ENCODE measurements at places on chromosomes 4 and X. TPM values are rescaled to one million over a fixed set of nuclear protein-coding genes. Genes with fewer than 3 reads are reported as not detected.

DNA sequence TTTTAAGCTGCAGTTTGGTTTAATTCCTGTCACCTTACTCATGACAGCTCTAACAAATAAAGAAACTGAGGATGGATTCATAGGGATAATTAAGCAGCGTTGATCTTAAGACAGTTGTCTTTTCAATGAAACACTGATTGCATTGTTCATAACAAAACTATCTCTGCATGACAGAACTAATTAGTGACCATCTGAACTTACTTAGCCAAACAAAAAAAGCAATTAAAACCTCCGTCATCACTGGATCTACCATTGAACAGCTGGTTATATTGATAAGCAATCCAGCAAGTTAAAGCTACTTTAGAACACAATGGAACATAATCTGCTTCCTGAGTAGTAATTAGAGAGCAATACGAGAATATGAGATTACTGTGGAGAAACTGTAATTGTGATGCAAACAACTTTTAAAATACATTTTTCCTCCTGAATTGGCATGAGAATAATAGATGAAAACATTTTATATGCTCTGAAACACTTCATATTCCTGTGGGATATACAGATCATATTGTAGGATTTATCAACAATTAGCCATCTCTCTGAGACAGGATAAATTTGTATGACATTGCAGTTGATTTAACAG is 2576.8 kb downstream of the PCDH7 start:
- no peak for DNase-seq

- no peak for DNase-seq
Observed at GRCh38 chr4:145815027-145815612, 123.5 kb downstream of the ZNF827 start.

GRCh38 chrX:102063445-102064074 is 61.9 kb upstream of the TCEAL2 start:
- no peak for DNase-seq

Gene ACE2
- total RNA-seq, result not detected

DNA sequence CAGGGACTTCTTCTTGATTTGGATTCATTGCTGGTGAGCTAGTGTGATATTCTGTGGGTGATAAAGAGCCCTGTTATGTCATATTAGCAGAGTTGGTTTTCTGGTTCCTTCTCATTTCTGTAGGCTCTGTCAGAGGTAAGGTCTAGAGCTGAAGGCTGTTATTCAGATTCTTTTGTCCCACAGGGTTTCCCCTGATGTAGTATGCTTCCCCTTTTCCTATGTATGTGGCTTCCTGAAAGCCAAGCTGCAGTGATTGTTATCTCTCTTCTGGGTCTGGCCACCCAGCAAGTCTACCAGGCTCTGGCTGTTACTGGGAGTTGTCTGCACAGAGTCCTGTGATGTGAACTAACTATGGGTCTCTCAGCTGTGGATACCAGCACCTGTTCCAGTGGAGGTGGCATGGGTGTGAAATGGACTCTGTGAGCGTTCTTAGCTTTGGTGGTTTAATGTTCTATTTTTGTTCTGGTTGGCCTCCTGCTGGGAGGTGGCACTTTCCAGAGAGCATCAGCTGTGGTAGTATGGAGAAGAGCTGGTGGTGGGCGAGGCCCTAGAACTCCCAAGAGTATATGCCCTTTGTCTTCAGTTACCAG is 373.7 kb downstream of the AR start:
- no peak for DNase-seq

Gene SLIT2
- 0.47 TPM for total RNA-seq

DNA sequence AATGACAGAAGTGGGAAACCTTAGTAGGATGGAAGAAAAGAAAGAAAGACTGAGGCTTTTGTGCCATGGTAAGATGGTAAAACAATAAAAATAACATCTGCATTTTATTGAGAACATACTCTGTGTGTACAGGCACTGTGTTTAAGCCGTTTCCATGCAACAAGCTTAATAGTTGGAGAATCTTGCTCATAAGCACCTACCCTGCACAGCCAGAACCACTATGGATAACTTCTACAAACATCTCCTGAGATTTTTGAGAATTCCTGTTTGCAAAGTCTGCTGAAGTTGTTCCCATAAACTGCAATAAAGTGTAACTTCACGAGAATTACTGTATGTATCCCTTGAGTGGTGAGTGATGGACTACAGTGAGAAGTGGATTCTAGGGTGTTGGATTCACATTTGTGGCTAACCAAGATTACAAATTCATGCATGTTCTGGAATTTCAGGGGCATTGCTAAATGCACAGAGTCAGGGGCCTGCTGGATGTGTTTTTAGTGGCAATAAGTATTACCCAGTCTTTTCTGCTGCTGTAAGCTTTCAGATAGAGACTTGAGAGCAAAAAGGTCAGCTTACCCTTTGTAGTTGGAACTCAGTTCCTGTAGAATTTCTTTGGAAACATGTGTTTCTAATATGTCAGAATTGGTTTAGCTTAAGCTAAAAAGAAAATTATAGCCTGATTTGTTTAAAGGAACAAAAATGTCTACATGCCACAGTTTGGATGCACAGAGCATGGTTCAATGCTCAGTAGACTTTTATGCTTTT is 132.5 kb downstream of the AFF1 start:
- DNase-seq, result no peak

DNA sequence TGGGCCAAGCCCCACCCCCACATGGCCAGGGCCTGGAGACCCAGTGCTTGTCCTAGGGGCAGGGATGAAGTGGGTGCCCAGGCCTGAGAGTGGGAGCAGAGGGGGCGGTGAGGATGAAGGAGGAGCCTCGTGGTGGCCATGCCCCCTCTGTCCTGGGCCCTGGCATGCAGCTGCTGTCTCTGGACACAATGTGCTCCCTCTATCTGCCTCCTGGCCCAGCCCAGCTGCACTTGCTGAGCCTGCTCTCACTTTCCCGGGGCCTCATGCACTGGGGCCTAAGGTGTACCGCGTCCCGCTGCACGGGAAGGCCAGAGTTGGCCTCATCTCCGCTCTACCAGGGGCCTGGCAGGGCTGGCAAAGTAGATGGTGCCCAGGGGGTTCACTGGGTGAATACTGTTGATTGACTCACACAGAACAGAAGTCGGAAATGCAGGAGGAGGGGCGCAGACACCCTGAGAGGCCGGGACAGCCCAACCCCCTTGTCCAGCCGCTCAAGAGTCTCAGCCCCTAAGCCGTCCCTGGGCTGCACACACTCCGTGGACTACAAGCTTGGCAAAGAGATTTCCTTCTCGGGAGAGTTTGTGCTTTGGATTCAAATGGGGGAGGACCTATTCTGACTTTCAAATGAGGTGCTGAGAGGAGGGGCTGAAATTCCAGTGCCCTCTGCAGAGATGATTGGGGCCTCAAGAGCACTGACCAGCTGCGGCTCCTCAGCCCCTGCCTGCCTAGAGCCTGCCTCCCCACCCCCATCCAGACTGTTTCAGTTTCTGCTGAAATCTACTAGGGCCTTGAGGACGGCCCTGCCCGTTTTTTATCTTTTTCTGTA is 112.4 kb downstream of the PSAPL1 start:
- no peak for DNase-seq

- DNase-seq, result no peak
Observed at GRCh38 chr4:105495667-105496066, 21.8 kb upstream of the PPA2 start.

Gene SPIN2A
- 0.37 TPM for total RNA-seq

- DNase-seq, result no peak
Observed at GRCh38 chr4:174255786-174256185, 27.7 kb downstream of the FBXO8 start.

DNA sequence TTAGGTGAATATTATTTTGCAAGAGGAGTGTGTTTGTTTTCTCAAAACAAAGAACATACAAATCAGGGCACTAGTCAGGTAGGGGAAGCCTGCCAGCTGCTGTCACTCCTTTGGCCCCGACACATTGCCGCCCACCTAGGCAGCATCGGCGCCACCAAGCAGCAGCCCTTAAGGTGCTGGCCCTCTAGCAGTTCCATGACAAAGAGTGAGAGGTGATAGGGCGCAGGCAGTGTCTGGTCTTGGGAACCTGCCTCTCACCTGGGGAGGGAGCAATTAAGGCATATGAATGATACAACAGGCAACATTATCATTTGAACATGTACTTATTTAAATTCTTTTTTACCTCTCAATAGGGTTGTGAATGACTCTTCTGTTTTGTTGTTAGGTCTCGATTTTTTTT is 135.1 kb downstream of the PLS3 start:
- DNase-seq, result no peak

DNA sequence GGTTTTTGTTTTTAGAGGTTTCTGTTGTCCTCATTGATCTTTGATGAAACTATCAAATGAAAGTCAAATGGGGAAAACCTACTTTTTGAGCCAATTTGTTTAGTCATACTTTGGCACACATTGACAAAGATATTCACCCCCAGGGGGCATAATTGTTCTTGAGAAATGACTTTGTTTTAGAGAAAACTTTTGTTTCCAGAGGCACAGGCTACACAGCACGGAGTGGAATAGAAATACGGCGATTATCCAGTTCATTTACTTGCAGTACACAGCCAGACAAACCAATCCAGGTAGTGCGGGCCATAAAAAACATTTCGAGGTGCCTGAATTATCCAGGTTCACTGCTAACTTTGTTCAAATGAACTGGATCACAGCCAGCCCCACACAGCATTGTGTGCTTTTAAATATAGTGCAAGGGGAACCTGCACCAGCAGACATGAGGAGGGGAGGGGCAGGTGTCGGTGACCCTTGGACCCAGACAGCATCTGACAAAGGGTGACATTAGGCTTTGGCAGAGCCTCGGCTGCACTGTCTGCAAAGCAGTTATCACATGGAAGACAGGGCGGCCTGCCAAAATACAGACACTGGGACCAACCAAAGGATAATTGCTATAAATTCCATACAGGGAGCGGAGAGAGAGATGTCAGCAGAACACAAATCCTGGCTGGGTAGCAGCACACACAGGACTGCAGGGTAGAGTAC is 179.6 kb upstream of the NOCT start:
- DNase-seq, result peak; percentile 3

DNA sequence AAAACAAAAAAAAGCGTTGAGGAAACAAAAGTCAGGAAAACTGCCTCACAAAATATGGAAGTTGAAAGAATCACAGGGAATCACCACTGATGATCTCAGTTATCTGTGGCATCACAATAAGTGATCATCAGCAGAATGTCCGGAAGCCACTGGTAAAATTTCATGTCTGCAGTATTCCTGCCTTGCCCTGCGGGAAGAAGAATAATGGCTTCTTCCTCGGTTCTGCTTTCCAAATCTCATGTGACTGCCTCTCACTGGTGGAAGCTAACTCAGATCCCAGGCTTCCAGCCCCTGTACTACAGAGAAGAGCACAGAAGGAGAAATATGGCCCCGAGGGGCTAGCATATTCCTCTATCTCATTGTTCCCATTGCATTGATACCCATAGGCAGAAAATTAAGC is 12.7 kb upstream of the ZNF330 start:
- no peak for DNase-seq

Gene XKRX
- 0.13 TPM for total RNA-seq

GRCh38 chr4:172919269-172919668 is 249.3 kb upstream of the GALNT7 start:
- DNase-seq, result no peak

Gene FGFBP1
- total RNA-seq, result 0.47 TPM
